ENCODE measurements at places on chromosomes 2 and 18.

DNA sequence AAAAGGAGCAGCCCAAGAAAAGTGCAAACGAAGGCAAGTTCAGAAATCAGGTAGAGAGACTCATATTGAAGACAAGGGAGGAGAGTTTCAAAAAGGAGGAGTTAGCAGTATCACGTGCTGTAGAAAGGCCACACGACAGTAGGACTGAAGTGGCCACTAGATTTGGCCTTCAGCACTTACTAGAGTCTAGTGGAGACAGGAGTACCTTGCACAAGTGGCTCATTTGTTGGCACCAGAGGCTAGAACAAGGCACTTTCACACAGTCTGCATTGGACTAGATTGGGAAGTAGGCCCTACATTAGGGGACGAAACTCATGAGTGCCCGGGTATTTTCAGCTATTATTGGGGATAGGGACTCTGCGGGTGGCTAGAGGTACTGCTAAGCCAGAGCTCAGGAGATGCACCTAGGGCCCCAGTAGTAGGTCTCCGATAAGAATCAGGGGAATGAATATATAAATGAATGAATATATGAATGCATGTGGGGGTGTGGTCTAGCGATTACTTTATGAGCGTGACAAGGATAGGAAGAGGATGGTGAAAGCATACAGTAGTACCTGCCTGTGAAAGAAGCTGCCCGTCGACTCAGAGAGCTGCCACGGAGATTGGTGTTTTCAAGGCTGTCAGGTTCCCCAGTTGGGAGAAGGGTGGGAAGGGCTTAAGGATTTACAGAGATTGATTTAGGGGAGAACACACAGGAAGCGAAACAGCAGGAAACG lies 1.4 kb upstream of the NCOA1 start:
- no peak for DNase-seq

DNA sequence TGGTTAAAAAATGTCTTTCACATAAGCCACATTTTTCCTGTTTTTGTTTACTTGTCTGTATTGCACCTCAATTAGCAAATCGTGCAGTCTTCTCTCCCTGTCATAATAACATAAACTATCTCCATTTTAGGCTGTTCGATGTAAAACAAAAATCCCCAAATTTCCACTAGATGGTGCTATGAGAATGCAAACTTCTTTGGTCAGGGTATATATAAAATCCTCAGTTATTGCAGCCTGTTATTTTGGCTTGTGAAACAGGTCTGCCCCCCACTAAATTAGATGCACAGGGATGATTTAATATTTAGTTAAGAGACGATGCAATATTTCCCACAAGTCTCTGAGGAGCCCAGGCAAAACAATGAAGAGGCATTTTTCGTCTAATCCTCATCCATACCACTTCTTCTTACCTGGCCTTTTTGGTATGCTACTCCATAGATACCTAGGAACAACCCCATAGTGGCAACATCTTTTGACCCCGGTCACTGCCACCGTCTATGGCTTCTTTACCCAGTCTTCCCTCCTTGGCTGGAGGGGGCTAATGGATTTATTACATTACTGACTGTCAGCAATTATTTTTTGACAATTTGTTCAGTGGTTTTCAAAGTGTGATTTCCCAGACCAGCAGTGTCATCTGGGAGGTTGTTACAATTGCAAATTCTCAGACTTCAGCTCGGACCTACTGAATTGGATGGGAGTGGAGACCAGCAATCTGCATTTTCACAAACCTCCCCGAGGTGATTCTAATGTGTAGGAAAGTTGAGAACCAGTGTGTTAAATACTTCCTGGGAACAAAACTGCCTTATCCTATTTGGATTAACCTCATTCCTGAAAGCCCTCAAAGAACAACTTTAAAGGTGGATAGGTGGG lies 117.4 kb upstream of the CWC22 start:
- no peak for DNase-seq

- DNase-seq = no peak
Observed at GRCh38 chr2:48452108-48452507, 77.8 kb upstream of the STON1 start.

- no peak for DNase-seq
Observed at GRCh38 chr2:110116033-110116710, 550 bp upstream of the MALL start.

- DNase-seq = no peak
Observed at GRCh38 chr2:76679025-76679396, 843.2 kb downstream of the LRRTM4 start.

GRCh38 chr2:190443778-190444481 lies 35.8 kb downstream of the MFSD6 start:
- no peak for DNase-seq

GRCh38 chr18:49694402-49694801 lies 118.9 kb downstream of the ACAA2 start:
- no peak for DNase-seq

- DNase-seq = no peak
Observed at GRCh38 chr18:54109131-54109683, 115.3 kb downstream of the MBD2 start.

DNA sequence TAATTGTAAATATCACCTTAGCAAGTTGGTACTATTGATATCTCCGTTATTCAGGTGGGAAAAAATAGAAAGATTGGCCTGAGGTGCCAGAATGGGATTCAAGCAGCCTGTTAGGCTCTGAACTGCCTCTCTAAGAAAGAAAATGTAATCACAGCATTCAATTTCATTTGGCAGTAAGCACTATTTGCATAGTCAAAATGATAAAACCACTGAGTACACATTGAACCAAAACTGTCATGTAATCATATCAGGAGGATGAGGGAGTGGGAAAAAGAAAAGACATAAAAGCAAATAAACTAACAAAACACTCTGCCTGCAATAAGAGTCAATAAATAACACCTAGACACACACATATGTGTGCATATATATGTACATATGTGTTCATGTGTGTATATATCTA lies 103.9 kb upstream of the TACR1 start:
- DNase-seq = no peak

DNA sequence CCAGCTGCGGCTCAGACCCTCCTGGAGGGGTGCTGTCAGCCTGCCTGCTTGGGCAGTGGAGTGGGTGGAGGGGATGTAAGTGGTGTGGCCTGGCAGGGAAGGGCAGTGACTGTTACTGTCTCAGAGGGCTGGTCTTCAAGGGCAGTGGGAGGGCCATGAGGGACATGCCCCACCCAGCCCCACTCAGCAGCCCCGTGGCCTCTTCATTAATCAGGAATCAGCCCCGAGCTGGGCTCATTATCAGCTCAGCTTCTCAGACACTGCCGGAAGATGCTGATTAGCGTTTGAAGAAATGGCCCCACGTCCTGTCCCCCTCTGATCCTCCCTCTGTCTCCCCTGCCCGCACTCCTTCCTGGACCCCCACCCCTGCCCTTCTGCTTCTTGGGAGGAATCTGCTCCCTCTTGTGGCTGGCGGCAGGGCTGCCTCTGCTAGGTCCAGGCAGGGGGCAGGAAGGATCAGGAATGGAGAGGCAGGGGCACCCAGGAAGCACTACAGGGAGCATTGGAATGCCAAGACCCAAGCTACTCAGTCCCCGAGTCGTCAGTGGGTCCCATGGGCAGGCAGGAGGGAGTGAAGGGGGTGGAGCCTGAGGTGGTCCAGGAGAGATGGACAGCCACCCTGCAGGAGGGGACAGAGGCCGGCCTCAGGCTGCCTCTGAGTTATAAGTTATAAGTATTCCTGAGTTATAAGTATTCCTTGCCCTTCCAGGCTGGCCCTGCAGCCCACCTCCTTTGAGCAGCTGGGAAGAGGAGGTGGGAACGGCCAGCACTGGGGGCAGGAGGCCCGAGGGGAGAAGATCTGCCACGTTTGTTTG lies 7.0 kb downstream of the ASIC4 start:
- DNase-seq = no peak

GRCh38 chr2:222451224-222451674 lies 26.9 kb downstream of the SGPP2 start:
- DNase-seq = no peak

- no peak for DNase-seq
Observed at GRCh38 chr2:202018950-202019349, 14.7 kb upstream of the FZD7 start.

DNA sequence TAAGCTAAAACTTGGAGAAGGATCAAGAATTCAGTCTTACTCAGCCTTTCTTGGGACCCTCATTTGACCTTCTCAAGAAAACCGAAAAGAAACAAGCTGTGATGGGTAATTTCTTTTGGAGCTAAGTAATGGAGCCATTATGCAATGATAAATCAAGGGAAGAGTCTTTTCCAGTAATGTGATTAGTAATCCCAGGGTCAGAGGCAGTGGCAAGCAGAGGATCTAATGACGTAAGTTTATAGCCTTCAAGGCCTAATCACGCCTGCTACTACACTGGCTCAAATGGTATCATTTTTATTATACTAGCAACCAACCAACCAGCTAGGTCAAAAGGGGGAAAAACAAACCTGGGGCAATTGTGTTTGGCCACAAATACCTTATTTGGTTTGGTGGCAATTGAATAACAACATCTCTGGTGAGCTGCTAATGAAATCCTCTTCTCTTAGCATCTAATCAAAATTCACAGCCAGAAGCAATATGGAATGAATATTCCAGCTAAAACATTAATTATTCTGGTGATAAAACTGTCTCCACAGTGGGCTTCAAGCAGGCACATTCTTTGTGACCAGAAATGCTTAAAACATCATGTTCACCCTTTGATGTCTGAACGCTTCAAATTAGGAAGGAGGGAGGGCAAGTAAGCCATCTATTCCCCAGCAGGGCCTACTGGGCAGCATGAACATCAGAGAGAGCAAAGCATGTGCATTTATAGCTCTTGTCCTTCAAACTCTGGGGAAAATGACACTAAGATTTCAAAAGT lies 114.9 kb upstream of the SULT1C3 start:
- DNase-seq = no peak

GRCh38 chr2:111701266-111701665 lies 182.7 kb downstream of the ANAPC1 start:
- DNase-seq = no peak

DNA sequence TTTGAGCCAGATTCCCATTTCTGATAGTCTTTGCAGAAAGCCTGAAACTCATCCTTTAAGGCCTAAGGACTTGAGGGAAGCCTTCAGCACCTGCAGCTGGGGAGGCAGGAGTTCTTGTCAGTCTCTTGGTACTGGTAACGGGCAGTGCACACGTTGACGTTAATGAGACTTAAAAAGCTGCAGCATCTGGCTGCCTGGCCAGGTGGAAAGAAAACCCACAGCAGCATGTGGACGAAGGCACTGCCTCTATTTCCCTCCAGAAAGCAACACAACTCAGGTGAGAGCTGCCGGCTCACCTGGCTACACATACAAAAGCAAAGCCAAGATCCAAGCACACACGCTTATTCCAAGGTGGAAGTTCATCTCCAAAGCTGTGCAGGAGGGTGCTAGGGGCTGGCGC lies 178.8 kb downstream of the ANAPC1 start:
- no peak for DNase-seq

DNA sequence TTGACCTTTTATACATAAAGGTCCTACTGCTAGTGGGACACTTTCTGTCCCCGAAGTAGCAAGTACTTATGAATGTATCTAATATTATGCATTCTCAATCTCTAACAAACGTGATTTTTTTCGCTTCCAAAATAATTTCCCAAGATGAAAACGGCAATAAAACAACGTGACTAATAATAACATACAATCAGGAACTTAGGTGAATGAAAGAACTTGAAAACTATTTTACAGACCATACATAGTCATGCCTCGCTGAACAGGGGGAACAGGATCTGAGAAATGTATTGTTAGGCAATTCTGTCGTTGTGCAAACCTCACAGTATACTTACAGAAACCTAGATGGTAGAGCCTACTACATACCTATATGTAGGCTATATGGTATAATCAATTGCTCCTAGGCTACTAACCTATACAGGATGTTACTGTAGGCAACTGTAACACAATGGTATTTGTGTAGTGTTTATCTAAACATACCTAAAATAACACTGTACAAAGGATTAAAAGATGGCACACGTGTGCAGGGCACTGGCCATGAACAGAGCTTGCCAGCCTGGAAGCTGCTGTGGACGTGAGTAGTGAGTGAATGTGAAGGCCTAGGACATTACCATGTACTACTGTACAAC lies 2.5 kb downstream of the RTN4 start:
- DNase-seq = no peak

DNA sequence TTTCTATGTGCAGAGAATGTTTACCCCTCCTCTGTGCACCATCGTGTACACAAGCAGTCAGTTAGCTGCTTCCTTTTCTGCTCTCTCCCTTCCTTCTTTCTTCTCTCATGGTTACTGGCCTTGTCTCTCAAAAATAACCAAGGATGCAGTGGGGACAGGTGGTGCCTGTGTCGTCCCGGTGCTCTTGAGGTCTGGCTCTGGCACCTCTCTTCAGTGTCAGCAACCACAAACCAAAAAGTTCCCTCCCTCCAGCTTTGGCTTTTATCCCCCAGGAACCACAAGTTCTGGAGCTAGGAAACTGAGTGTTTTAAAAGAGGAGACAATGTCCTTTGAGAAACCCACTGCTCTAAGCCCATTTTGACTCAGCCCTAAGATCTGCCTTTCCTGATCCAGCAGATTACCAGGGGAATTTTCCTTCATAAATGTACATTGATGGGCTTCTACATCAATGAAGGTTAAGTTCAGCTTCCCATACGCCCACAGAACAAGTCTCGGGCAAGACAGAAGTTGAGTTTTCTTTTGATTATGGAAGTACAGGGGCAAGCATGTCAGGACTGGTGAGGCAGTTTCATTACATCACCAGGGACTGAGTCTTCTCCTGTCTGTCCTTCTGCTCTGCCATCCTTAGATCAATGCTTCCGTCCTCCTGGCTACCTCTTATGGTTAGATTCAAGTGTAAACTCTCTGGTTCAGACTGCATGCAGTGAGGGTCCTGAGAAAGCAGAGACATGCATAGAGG lies 232.2 kb downstream of the SETBP1 start:
- no peak for DNase-seq

DNA sequence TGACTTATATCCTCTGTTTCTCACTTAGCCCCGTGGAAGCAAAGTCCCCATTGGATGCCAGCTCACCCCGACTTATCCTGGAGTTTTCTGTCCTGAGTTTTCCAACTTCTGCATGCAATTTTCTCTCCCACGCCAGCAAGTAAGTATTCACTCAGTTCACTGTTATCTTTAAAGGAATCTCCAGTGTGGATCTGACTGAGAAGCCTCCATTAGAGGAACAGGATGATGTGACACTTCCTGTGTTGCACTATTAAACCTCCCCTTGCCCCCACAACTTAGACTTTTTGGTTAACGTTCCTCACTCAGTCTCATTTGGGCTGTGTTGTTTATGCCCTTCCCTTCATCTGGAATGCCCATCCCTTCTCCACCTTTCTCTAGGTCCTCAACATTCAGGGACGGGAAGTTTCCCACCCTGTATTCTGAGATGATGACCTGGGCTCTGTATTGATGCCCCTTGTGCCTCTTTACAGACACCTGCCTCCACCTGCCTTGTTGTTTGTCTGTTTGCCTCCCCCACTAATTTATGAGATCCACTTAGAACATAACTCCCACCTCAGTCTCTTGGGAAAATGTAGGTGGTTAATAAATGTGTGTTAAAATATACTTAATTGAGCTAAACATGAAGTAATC lies 536.1 kb upstream of the RAB6C start:
- DNase-seq = no peak

- no peak for DNase-seq
Observed at GRCh38 chr2:215366440-215367032, 54.7 kb downstream of the ATIC start.

All from activated naive CD4-positive, alpha-beta T cell (primary cell).